G401 (cell line): ENCODE measurements at places on chromosomes 5 and 9. TPM values are rescaled to one million over a fixed set of nuclear protein-coding genes. Genes with fewer than 3 reads are reported as not detected.

DNA sequence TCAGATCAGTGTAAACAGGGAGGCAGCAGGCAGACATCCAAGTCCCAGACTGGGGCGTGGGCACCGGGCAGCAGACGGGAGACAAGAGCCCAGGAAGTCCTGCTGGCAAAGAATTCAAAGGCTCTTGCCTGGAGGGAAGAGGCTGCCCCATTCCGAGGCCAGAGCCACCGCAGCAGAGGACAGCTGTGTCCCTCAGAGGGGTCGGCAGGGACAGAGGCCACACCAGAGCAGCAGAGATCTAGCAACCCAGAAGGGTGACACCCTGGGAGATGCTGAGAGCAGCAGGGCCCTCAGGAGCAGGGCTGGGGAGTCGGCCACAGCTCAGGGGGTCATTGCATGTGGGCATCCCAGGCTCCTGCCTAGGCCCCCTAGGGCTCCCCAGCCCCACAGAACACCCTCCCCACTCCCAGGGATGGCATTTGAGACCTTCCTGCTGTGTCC is 29.1 kb downstream of the ADAMTS2 start:
- DNase-seq, result no peak

DNA sequence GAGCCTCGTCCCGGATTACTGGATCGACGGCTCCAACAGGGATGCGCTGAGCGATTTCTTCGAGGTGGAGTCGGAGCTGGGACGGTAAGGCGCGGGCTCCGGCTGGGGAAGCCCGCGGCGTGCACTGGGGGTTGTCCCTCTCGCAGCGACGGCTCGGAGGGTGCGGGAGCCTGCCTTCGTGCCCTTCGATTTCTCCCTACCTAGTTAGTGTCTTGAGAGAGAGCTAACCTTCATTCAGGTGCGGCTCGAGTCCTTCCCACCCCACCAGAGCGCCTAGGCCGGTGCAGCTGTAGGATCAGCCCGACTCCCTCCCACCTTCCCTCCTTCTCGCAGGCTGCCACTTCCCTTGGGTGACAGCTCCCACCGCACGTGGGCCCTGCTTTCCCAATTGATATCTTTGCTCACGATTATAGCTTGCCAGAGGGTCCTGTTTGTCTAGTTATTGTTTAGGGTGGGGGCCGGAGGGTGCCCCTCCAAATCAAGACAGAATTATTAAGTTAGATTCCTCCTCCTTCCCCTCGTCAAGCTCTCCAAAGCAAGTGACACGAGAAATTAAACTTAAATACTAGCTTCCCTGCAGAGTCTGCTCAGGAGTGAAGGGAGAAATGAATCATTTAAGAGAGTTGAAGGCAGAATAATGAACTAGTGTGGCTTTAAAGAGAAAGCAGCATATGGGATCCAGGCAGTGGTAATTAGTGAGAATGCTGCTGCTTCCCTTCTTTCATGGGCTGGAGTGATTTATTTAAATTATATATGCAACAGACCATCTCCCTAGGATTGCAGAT is 569 bp downstream of the CAMK4 start:
- peak; percentile 58 for DNase-seq

FYB1 gene
- total RNA-seq, result not detected in 2 replicates

SIT1 gene
- not detected in 2 replicates for total RNA-seq
